SIG-M5 (cell line): ENCODE measurements at places on chromosomes 4 and X.

DNA sequence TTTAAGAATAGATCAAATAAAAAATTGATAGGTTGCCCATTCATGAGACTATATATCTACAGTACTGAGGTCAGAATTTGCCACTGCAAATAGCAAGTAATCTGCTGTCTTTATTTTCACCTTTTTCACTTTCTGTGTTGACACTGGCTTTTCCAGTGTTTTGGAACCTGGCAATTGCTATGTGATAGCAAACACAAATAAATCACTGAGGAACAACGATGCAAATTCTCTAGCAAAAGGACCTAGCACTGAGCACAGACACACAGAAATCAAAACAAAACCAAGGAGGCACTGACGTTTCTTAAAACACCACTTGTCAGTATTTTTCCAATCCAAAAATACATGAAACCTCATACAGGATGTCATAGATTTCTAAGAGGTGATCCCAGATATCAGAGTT is 210.7 kb downstream of the DHX15 start:
- no peak for DNase-seq

GRCh38 chr4:173919196-173919595 is 364.3 kb downstream of the FBXO8 start:
- no peak for DNase-seq

DNA sequence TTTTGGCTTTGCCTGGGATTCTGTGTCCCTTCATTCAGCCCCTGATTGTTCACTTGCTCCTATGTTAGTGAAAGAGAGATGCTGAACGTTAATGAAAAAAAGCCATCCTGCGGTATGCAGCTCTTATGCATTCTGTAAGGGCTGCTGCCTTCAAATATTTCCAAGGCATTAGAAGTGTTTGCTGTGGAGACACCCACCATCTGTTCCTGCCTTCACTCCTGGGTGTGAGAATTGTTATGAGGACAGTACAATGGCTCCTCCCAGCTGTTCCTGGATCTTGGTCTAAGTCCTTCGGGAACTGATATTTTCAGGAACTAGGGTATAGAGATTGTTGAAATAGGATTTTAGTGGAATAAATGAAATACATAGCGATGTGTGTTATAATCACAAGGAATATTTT is 427.1 kb upstream of the FAM47C start:
- DNase-seq: no peak

GRCh38 chr4:14848229-14848628 is 154.1 kb upstream of the CPEB2 start:
- no peak for DNase-seq

GRCh38 chr4:6207602-6208001 is 7.3 kb upstream of the JAKMIP1 start:
- DNase-seq: no peak

DNA sequence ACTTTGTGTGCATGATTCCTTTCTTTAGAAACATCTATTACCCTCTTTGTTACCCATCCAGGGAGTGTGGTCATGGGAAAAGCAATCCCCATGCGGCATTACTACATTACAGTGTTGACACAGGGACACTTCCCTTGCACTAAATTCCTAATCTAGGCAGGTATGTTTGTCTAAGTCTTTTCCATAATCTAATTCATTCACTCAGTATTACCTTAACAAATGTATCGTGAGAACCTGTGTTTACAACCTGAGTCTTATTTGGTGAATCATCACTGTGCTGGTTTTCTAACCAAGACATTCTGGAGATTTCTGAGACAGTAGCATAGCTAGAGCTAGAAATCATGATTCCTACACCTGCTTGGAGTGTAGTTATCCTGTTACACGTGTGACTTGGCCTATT is 326.8 kb downstream of the BMPR1B start:
- no peak for DNase-seq

GRCh38 chrX:134749706-134750445 is 91.6 kb upstream of the PLAC1 start:
- DNase-seq: no peak

DNA sequence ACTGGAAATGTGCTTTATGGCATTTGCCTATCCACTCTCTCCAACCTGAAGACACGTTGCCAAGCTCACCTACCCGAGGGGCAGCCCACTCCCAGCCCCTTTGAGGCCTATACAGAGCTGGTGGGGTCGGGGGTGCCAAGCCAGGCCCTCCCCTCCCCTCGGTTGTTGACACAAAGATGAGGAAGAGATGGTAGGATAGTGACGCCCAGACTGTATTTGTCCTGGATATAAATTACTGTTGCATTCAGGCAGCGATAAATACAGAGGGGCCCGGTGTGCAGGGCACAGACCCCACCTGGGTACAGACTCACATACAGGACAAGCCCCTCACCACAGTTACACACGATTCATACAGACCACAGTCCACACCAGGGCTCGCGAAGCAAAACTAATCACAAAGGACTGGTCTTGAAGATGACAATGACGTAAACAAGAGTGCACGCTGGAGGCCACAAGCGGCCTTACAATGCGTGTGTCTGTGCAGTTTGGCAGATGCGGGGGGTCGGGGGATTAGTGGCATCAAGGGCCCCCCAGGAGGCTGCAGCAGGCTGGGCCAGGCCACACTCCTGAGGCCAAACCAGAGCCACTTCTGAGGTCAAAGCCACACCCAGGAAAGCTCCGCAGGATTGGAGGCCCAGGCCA is 14.6 kb downstream of the DGKQ start:
- no peak for DNase-seq
